Left ventricle myocardium superior (tissue), 1 donor: ENCODE measurements at places on chromosomes 6 and 20.

DNA sequence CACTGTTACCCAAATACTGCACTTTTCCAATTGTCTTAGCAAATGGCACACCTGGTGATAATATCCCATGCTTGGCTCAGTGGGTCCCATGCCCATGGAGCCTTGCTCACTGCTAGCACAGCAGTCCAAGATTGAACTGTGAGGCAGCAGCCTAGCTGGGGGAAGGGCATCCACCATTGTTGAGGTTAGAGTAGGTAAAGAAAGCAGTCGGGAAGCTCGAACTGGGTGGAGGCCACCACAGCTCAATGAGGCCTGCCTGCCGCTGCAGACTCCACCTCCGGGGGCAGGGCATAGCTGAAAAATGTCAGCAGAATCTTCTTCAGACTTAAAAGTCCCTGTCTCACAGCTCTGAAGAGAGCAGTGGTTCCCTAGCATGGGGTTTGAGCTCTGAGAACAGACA is 9.2 kb upstream of the CST2 start:
- DNase-seq: no peak

GRCh38 chr6:168280899-168281245 is 38.7 kb downstream of the DACT2 start:
- DNase-seq: no peak

DNA sequence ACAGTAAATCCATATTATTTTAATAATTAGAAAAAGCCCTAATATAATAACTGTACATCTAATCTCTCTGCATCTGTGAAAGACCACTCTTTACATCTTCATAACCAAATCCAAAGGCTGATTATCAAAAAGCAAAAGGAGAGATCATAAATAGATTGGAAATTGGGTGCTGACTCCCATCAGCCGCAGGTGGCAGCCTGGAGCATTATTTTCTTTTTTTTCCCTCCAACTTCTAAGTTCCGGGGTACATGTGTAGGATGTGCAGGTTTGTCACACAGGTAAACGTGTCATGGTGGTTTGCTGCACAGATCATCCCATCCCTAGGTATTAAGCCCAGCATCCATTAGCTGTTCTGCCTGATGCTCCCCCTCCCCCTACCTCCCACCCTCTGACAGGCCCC is 30.5 kb downstream of the LRP11 start:
- DNase-seq: no peak

DNA sequence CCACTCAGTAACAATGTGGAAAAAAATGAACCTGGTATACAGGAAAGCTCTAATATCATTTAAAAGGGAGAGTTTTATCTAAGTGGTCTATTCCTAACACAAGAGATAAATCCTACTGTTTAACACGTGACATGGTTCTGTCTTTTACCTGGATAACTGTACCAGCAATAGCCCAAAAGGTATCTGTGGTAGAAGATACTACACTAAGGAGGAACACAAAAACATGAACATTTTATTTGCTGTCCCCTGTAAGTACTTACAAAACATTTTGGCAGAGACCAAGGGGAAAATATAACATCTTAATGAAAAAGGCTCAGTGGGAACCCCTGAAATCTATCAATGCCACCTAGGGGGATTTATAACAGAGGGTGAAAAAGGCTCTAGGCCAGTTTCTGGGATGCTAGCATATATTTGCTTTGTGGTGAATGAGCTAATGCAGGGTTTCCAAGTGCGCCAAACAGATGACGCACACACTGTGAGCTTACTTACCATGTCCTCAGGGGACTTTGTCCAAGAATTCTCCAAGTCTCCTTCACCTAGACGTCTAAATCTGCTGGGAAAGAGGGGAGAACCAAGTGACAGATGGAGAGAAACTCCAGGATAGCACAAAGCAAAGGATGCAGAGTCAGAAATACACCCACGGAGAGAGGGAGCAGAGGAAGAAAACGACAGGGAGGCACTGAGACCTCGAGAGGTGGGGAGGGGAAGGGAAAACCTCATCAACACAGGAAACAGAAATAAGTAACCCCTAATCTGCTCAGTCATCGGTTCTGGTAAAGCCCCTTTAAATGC is 147.9 kb upstream of the PRND start:
- no peak for DNase-seq

- no peak for DNase-seq
Measured at GRCh38 chr6:34370361-34370760, 22.1 kb downstream of the NUDT3 start.
